ENCODE measurements at places on chromosomes 7 and 10. TPM values are rescaled to one million over a fixed set of nuclear protein-coding genes. Genes with fewer than 3 reads are reported as not detected.

- no peak for DNase-seq
Measured at GRCh38 chr10:11610166-11610825, 1.2 kb downstream of the USP6NL start.

DNA sequence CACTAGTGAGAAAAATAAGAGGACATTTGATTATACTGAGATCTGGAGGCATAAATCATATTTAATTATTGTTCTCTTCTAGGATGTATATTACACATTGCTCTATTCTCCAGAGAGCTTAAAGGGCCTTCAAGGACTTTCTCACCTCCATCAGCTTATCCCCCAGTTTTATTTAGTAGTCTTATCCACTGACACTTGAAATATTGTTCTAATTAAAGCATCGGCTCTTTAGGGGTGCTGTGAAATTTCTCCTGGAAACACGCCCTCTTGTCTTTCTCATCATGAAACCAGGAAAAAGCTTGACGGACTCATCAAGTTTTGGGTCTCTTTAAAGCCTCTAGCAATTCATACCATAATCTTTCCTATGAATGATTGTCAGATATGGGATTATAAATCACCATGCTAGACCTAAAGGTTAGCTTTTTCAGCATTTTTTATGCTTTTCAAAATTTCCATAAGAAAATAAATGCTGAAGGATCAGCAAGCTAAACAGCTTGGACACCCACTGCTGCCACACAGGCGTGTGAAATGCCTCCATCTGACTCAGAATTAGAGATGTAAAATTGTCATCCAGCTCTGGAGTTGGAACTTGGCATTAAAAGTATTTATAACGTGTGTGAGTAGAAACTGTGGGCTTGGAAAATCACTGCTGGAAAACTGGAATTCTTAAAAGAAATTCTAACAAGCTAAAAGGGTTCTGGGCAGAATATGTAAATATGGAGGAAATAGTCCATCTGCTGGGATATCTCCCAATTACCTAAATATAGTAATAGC is 216.3 kb downstream of the CHRM2 start:
- DNase-seq: peak; percentile 50

DNA sequence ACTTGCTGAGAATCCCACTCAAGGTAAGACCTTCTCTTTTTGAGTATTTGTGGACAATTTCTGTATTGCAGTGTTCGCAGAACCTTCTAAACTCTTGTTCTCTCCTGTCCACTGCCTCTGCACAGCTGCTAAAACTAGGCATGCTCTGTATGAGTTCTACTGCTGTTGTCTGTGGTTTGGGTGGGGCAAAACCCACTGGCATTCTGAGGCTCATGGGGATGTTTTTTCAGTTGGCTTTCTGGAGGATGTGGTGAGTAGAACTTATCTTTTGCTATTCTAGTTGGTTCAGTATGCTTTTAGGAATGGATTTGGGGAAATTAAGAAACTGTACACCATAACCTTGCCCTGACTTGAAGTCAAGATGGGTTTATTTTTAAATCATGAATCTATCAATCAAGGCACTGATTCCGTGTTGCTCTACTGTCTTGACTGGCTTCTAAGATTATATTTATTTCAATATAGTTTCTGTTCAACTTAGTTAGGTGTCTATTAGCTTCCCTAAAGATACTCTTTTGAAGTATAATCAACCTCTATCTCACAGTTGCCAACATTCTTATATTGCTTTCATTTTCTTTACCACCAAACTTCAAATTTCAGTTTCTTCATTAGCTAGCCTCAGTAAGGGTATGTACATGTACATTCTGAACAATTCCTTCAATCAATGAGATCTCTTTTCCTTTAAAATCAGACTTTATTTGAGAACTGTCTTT is 25.0 kb upstream of the C1GALT1 start:
- no peak for DNase-seq

- no peak for DNase-seq
Measured at GRCh38 chr7:40701836-40702551, 567.2 kb downstream of the SUGCT start.

GRCh38 chr10:87804939-87805569 is 13.0 kb downstream of the ATAD1 start:
- DNase-seq: no peak

GRCh38 chr10:67818323-67818722 is 19.7 kb downstream of the DNAJC12 start:
- no peak for DNase-seq

DNA sequence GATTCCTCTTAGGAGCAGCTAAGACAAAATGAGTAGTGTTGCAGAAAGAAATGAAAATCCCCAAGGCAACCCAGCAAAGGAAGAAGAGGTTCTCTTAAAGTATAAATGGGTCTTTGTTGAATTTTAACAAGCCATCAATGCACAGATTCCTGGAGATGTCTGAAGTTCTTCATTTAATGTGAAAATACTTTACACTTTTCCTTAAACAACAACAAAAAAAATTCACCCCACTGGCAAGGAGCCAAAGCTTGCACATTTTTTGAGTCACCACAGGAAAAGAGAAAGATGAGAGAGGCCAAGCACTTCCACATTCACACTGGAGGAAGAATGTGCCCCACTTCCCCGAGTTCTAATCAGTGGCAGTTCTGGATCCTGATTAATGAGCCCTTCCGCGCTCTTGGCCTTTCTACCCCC is 286.4 kb upstream of the MEOX2 start:
- no peak for DNase-seq

GRCh38 chr10:5905854-5906507 is 15.9 kb downstream of the FBH1 start:
- no peak for DNase-seq

DNA sequence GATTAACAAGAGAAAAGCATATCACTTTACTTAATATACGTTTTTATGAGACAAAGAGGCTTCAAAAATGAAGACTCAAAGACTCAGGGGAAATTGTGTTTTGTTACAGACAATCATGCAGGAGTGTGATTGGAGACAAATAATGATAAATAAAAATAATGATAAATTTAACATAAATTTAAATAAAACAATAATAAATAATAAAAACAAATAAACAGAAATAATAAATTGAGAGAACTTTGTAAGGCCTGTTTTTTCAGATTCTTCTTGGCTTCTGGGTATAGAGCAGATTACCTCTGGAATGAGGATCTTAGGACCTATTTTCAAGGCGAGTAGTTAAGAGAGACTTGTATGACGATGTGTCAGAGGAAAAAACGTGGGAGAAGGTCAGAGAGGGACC is 271.4 kb upstream of the POT1 start:
- DNase-seq: no peak

- no peak for DNase-seq
Measured at GRCh38 chr7:116095396-116095795, 64.8 kb upstream of the TFEC start.

GRCh38 chr10:30554440-30554825 is 75.1 kb downstream of the LYZL2 start:
- DNase-seq: no peak

- no peak for DNase-seq
Measured at GRCh38 chr10:112528235-112528634, 81.2 kb downstream of the VTI1A start.

- DNase-seq: no peak
Measured at GRCh38 chr10:35442592-35442991, 106.3 kb downstream of the CCNY start.

DNA sequence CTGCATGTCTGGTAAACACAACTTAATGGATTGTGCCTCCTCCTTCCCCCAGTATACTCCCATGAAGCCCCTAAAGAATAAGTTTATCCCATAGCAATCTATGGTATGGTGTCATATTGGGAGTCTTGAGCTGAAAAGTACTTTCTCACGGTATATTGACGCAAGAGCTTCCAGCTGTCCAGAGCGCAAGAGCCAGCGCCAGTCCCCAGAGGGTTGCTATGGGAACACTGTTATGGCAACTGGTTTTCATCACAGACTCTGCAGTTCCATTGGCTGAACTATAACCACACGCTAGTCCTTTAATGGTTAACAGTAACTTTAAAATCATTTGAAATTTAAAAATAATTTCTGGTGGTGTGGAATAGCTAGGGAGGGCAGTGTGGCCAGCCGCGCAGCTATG is 46.9 kb downstream of the PRPF18 start:
- no peak for DNase-seq

DNA sequence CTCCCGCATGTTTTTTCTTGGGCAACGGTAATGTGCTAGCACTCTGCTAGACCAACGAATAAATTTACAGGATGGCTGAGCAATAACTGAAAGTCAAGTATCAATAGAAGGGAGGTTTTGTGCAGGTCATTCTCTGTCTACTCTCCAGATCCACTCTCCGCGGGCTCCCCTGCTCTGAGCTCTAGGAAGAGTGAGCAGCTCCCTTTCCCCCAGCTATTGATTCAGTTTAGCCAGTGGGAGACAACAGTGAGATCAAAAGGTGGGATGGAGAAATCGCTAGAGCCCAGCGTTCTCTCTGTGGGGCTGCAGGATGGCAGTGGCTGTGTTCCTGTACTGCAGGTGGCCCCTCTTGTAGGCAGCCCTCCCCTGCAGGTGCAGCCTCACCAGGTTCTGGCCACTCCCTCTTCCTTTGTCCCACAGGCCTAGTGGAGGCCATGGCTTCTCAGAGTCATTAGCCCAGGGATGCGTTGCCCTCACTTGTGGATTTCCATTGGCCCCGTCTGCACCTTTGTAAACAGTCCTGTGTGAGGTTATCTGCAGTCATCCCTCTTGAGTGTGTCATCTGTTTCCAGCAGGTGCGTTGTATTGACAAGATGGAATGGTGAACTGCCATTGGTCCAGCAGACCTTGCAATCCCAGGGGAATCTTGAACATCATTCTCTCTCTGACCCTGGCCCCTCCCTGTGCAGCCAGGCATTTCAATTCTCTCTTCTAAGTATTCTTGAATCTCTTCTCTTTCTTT is 11.1 kb downstream of the MSRB2 start:
- DNase-seq: no peak

DNA sequence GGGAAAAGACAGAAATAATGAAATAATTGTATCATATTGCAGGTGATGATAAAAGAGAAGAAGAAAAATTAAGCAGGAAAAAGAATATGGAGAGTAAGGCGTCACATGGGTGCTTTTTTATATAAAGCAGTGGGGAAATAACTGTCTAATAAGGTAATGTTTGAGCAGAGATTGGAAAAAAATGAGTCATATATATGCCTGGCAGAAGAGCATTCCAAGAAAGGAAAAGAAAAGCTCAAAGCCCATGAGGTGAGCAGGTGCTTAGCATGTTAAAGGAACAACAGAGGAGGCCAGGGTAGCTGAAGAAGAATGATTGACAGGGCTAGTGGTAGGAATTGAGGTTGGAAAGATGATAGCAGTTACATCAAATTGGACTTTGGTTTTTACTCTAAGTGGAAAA is 739.5 kb downstream of the SORCS1 start:
- DNase-seq: no peak

GRCh38 chr7:26948617-26949118 is 84.3 kb upstream of the SKAP2 start:
- no peak for DNase-seq

DNA sequence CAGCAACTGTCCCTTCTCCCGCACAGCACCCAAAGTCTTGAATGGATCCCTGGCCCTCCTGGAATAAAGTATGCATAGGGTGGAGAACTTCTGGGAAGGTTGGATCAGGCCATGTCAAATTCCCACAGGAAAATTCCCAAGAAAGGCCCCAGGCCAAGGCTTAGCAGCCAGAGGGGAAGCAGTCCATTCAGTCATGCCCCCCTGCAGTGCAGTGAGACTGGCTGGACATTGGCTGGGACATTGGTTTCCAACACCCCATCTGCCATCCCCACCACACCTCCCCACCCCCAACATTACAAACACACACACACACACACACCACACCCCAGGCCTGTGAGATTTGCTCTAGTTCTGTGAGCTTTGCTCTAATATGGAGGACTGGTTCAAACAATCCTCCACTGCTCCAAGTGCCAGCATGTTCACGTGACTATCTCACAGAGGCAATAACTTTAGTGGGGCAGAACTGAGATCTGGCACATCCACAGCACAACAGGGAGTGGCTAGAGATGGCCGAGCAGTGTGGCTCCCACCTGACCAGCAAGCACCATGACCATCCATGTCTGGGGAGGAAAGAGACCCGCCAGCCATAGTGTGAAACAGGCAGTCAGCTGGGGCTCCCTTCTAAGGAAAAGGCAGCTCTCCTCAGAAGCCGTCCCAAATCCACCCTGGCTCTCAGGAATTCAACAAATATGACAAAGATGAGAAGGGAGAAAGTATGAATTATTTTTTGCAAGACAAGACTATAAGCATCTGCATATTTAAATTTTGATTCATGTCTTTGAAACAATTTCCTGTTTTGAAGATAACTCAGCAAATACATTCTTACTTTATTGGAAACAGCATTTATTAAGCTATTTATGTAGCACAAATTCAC is 6.7 kb upstream of the FAM170B start:
- DNase-seq: no peak

DNA sequence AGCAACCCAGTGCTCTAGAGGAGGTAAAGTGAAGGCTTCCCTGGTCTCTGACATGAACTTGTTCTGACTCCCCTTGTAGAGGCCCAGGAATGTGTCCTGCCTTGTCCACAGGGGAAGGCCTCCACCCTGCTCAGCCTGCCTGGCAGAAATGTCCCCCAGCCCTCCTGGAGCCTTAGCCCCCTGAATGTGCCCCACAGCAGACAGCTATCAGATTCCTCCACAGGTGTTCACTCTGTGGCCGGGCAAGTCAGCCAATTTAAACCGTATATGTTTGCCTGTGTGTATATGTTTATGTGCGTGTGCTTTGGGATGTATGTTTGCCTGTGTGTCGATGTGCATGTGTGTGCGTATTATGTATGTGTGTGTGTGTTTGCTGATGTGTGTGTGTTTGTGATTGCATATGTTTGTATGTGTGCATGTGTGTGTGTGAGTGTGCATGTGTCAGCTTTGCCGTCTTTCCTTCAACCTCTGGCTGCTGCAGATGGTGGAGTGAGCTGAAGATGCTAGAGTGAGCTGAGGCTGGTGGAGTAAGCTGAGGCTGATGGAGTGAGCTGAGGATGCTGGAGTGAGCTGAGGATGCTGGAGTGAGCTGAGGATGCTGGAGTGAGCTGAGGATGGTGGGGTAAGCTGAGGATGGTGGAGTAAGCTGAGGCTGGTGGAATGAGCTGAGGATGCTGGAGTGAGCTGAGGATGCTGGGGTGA is 68.9 kb upstream of the ANTXRL start:
- DNase-seq: no peak

HSPB1 gene
- 11.9 TPM for total RNA-seq

GOLGA7B gene
- total RNA-seq: 10.2 TPM

ZP3 gene
- total RNA-seq: 0.45 TPM

CYP26A1 gene
- 4.7 TPM for total RNA-seq

FXYD4 gene
- total RNA-seq: not detected

CCL26 gene
- total RNA-seq: not detected

PODXL gene
- total RNA-seq: 17.1 TPM

PCLO gene
- total RNA-seq: 66.6 TPM

SMO gene
- total RNA-seq: 20.0 TPM

All from cerebellum (tissue), 4 donors.